ENCODE measurements at places on chromosomes 2 and 18.

DNA sequence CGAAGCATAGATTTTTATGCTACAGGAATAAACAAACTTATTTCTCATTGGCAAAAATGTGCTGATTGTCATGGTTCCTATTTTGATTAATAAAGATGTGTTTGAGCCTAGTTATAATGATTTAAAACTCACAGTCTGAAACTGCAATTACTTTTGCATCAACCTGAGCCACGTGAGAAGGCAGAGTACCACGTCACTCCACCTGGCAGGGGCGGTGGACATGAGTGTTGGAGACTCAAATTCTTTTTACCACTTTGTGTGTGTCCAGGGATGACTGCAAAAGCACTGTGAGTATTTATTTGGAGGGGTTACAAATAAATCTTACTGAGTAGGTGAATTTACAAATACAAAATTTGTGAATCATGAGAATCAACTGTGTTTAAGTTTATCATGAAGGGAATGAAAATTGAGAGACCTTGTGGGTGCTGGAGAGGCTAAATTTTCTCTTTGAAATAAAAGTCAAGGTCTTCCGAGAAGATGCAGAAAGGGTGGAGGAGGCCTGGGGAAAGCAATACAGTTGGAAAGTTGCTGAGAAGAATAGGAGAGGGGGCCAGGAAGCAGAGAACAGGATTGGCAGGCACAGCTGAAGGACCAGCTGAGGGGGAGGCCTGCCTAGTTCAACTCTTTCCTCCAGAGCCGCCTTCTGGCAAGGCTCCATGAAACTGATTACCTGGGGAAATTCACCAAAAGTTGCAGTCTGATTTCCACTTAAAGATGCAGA lies 316.4 kb downstream of the MYCN start:
- DNase-seq, result no peak

DNA sequence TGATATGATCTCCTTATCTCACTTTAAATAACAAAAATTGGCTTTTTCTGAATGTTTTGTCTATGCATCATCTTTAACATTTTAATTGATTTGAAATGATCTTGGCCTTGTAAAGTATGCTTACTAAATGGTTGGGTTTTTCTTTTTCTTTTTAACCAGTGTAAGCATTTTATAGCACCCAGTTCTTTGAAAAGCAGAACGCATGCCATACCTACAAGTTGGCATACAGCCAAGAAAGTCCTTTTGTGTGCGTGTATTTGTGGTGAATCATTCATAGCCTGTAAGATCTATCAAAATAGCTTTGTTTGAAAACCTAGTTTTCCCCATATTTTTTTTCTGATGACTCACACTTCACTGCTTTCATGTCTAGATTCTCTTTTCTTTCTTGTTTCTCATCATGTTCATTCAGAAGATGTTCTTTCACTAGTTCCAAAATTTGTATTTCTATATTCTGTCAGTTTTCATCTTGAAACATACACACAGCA lies 4.1 kb upstream of the VRK2 start:
- DNase-seq, result peak; percentile 21

GRCh38 chr2:59713577-59713976 lies 839.9 kb downstream of the BCL11A start:
- no peak for DNase-seq

- DNase-seq, result no peak
Observed at GRCh38 chr2:190831941-190832340, 48.7 kb upstream of the GLS start.

DNA sequence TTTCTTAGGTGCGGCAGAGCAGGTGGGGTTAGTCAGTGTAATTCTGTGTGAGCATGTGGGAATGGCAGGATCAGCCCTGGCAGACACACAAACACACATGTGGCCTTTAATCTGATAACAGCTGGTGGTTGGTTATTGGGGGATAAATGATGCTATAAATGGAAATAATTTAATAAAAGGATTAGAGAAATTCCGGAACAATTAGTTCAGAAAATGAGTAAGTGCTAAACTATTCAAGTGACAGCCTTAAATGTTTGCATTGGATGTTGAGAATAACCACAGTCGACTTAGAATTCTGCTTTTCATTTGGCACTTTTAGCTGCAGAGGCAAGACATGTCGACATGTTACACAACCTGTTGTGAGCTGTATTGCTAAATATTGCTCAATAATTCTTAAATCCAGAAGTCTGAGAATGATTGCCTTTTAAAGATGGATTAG lies 7.2 kb downstream of the SMYD1 start:
- no peak for DNase-seq

GRCh38 chr2:157574165-157574564 lies 54.5 kb downstream of the ACVR1C start:
- DNase-seq, result no peak

Data from activated naive CD8-positive, alpha-beta T cell treated with anti-CD3 and anti-CD28 coated beads for 36 hours (primary cell).